ENCODE measurements at places on chromosomes 7 and 10.
A peak's percentile ranks its signal among the peaks of the same experiment; 100 is the strongest.

GRCh38 chr10:97065686-97066660 is 119.8 kb downstream of the SLIT1 start:
- DNase-seq = no peak

- DNase-seq = no peak
These were observed 9.7 kb downstream of the CREM start for GRCh38 chr10:35136263-35136815.

GRCh38 chr7:131233193-131233592 is 94.5 kb upstream of the MKLN1 start:
- DNase-seq = no peak

- no peak for DNase-seq
These were observed 7.8 kb downstream of the ELMO1 start for GRCh38 chr7:37440738-37441385.

DNA sequence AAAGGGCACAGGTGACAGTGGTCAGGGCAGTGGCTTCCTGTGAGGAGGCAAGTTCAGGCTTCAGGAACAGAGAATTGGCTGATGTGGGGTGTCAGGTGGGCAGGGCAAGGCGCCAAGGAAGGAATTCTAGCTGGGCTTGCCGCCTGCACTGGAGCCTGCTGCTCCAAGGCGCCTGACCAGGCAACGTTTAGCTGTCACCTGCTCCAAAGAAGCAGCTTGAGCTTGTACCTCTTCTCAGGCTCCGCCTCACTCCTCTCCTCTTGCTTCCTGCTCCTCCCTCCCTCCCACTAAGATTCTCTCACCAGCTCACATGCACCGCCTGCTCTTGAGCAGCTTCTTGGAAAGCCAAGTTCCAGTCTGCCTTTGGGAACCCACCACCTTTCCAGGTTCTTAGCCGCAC is 187.4 kb upstream of the GRB10 start:
- no peak for DNase-seq

GRCh38 chr7:32890010-32890792 is 1.4 kb downstream of the KBTBD2 start:
- DNase-seq = peak; percentile 24

GRCh38 chr10:11783558-11783865 is 39.6 kb upstream of the PROSER2 start:
- DNase-seq = no peak

DNA sequence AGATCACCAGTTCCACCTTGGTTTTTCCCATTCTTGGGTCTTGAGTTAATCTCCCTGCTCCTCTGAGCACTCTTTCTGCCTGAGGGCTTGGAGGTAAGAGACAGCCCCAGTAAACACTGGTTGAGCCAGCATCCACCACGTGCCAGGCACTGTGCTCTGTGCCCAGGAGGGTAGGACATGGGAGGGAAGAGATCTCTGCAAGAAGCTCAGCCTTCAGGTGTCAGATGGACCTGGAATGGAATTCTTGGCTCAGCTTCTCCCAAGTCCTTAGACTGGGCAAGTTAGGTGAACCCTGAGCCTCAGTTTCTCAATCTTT is 2.5 kb downstream of the ZYX start:
- no peak for DNase-seq

DNA sequence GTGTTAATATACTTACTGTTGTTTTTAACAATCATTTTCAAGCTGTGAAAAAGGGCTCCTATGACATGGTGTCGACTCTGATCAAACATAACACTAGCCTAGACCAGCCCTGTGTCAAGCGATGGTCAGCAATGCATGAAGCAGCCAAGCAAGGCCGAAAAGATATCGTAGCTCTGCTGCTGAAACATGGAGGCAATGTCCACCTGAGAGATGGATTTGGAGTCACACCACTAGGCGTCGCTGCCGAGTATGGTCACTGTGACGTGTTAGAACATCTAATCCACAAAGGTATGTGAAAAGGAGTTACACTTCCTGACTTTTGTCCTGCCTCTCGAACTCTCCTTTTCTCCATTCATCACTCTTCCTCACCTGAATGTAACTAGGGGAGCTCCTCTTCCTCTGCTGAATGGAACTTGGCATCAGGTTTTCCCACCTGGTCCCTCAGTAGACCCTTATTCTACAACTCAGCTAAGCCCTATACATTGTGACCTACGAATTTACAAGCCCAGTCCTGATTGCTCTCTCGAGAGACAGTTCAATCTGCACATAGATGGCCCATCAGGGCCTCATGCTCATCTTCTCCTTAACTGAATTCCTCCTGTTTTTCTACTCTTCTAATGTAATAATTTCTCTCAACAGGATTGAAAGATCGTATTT is 23.0 kb downstream of the ASB15 start:
- no peak for DNase-seq

GRCh38 chr10:30697806-30698205 is 68.3 kb upstream of the LYZL2 start:
- no peak for DNase-seq

GRCh38 chr7:3399858-3400257 is 98.8 kb downstream of the SDK1 start:
- DNase-seq = no peak

DNA sequence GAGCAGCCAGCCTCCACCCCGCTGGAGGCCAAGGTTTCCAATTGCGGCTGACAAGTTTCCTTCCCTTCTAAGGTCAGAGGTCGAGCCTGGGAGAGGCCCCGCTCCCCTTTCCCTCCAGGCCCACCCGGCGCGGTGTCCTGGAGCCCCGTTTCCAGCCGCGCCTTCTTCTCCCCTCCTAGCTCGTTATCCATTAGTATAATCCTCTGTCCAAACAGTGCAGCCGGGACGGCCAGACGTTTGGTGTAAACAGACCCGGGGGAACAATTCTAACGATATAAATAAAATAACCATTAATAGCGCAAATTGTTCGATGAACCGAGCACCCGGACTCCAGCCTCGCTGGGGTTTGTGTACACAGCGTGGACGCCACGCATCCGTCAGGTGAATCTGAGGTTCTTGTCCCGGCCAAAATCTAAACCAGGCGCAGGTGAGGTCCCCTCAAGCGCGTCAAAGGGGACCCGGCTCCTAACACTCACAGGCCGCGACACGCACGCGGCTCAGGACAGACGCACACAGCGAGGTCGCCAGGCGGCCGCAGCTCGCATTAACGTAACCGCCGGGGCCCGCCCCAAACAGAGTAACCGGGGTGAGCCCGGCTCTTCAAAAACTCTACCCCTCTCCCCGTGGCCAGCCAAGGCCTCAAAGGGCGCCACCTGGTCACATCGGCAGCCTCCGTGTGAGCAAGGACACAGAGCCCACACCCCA is 10.8 kb upstream of the NKX2-3 start:
- DNase-seq = no peak

GRCh38 chr10:49207936-49208487 is 19.8 kb upstream of the TMEM273 start:
- no peak for DNase-seq

GRCh38 chr7:72706521-72706920 is 121.5 kb downstream of the TYW1B start:
- no peak for DNase-seq

DNA sequence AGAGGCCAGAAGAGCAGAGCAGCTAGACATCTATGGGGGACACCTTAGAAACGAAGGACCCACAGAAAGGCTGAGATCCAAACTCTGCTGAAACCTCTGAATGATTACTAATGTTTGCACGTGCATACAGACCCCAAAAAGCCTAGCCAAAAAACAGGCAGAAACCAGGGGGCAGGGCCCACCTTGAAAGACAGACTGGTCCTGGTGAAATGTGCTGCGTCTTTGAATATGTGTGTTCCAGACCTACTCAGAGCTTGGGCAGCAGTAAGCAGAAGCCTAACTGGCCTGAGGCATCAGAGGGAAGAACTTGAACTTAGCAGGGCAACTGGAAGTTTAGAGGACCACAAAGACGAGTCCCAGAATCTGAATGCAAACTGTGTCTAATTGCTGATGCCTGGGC is 251.8 kb downstream of the TEX36 start:
- no peak for DNase-seq

- DNase-seq = no peak
These were observed 55.2 kb downstream of the DOCK4 start for GRCh38 chr7:112150823-112151641.

- no peak for DNase-seq
These were observed 34.9 kb upstream of the INPP5A start for GRCh38 chr10:132502544-132503300.

- DNase-seq = no peak
These were observed 37.0 kb downstream of the CPVL start for GRCh38 chr7:29109358-29109757.

GRCh38 chr7:149722356-149722957 is 50.9 kb downstream of the ZNF467 start:
- no peak for DNase-seq

GRCh38 chr10:100374200-100374655 is 27.2 kb downstream of the SCD start:
- DNase-seq = no peak

DNA sequence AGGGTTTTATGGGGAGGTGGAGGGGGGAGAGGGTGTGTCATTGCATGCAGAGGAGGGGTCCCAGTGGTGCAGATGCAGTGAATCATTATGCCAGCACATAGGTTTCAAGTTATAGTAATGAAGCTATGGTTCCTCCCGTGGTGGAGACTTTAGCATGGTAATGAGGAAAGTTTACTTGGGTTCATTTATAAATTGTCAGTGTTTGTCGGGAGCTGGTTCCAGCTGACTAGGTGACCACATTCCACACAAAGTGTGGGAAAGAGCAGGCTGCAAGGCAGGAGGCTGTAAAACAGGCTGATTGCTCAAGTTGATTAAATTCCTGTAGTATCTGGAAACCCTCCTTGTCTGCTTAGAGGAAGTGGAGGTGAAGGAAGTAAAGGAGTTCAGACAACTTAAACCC is 78.9 kb downstream of the SRI start:
- DNase-seq = no peak

- DNase-seq = no peak
These were observed 97.2 kb downstream of the DLG5 start for GRCh38 chr10:77829356-77829755.

DNA sequence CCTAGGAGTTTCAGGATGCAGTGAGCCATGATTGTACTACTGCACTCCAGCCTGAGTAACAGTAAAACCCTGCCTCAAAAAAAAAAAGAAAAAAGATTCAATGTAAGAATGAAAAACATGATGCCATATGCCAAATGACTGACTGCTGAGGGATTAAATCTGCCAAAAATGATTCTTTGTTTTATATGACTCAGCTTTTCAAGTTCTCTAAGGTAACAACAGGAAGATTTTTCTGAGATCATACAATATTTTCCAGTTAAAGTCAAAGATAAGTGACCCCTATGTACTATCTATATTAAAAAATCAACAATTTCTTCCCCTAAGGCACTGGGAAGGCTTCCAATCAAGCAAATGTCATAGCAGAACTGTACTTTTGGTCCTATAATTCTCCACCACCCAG is 271.2 kb upstream of the IMMP2L start:
- DNase-seq = no peak

- no peak for DNase-seq
These were observed 24.8 kb downstream of the PLXNA4 start for GRCh38 chr7:132551439-132551838.

- no peak for DNase-seq
These were observed 236.5 kb upstream of the PTN start for GRCh38 chr7:137579913-137580640.

- no peak for DNase-seq
These were observed 19.6 kb upstream of the GIMAP2 start for GRCh38 chr7:150665896-150666295.

DNA sequence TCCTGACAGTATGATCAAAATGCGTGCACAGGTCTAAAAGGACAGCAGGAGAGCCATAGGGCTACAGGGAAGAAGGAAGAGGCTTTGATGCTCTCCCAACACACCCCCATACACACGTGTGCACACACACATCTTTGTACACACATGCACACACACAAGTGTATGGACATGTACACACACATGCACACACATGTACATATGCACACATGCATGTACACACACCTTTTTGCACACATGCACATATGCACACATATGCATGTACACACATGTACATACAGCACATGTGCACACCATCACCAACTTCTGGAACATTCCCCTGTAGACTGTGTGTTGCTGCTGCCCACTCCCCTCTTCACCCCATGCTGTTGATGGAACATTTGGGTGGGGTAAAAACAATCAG is 255.6 kb upstream of the CTBP2 start:
- DNase-seq = no peak

GRCh38 chr7:116583653-116584052 is 58.8 kb downstream of the CAV1 start:
- no peak for DNase-seq

GRCh38 chr10:99531026-99531695 is 1.6 kb upstream of the NKX2-3 start:
- DNase-seq = no peak

- no peak for DNase-seq
These were observed 102.1 kb downstream of the WDFY4 start for GRCh38 chr10:48786606-48787282.

- DNase-seq = no peak
These were observed 92.4 kb upstream of the RPA3 start for GRCh38 chr7:7810826-7811225.

- DNase-seq = no peak
These were observed 147.7 kb downstream of the UBE2H start for GRCh38 chr7:129804890-129805719.

- DNase-seq = no peak
These were observed 503.3 kb downstream of the SORCS1 start for GRCh38 chr10:106661133-106661766.

DNA sequence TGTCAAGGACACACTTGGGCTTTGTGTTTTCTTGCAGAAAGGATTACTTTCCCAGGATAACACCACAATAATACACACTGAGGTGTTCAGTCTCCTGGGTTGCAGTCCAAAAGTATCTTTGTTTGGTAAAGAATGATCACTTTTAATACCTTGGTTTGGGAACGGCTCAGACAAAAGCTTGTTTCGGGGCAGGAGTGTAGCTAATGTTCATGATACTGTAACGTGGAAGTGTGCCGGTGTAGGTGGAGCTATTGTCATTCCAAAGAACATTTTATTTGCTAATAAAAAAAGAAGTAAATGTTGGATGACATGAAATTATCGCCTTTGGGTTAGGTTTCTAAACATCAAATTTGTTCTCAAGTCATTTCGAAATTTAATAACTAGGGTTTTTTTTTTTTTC is 1.2 kb downstream of the EIF4H start:
- no peak for DNase-seq

DNA sequence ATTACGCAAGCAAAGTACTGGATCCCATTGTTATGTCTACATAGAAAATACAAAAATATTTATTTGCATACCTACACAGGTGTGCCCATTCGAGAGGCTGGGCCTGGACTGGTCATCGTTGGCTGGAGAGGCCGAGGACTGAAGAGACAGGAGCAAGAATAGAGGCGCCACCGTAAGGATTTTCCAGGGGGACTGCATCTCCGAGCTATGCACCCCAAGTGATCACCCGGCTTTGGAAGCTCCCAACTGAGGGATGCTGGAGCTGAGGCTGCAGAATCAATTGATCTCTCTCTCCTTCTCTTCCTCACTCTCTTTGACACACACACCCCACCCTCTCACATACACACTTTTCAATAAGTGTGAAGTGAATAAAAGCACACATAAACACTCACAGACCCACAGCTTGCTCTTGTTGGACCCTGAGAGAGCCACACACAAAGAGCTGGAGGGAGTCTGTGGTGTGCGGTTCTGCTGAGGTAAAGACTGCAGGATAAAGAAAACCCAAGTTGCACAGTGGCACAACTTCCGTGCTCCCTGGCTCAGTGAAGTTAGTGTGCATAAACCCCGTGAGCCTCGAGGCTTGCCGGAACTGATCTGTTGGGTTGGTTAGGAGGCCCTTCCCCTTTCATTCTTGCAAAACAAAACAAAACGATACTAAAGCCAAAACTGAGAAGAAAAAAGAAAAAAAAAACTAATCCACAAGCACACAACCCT is at the start of gene AOAH:
AOAH (minus strand) TSS at position 544 of the 714 bp plus-strand sequence; CDS start at position 198, 346 bp downstream.
- DNase-seq = no peak

- peak; percentile 91 for DNase-seq
These were observed at the start of gene ACTR1A for GRCh38 chr10:102502337-102503151. ACTR1A (minus strand) TSS chr10:102502712; CDS start chr10:102502647, 65 bp downstream.

Data from NCI-H1105 (cell line).